ENCODE measurements at places on chromosomes 13 and 19.

DNA sequence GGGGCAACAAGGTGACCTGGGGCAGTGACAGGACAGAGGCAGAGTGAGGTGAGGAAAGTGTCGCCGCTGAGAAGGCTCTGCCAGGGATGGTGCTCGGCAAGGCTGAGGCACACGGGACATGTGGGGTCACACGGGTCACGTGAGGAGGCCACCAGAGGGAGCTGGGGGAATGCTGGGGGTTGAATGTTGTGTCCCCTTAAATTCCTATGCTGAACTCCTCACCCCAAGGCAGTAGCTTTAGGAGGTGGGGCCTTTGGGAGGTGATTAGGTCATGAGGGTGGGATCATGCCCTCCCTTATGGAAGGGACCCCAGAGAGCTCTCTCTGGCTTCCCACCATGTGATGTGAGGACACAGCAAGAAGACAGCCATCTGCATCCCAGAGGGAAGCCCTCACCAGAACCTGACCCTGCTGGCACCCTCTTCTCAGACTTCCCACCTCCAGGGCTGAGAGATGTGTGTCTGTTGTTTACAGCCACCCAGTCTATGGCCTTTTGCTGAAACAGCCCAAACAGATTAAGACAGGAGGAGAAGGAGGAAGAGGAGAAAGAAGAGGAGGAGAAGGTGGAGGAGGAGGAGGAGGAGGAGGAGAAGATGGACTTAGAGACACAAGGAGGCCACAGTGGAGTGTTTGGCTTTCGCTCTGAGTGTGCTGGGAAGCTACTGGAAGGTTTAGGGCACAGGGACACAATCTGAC is 35.4 kb downstream of the RFX2 start:
- no peak for DNase-seq

GRCh38 chr13:51453207-51453958 is 547 bp upstream of the INTS6 start:
- DNase-seq, result peak; percentile 84

GRCh38 chr19:2139385-2140137 is 11.8 kb downstream of the AP3D1 start:
- DNase-seq, result no peak

GRCh38 chr19:45280471-45280961 is 29.4 kb downstream of the MARK4 start:
- DNase-seq, result no peak

GRCh38 chr19:35207391-35207871 is 21.1 kb downstream of the FAM187B start:
- DNase-seq, result no peak
